ENCODE measurements at places on chromosomes 13 and 19. TPM values are rescaled to one million over a fixed set of nuclear protein-coding genes. Genes with fewer than 3 reads are reported as not detected.

DNA sequence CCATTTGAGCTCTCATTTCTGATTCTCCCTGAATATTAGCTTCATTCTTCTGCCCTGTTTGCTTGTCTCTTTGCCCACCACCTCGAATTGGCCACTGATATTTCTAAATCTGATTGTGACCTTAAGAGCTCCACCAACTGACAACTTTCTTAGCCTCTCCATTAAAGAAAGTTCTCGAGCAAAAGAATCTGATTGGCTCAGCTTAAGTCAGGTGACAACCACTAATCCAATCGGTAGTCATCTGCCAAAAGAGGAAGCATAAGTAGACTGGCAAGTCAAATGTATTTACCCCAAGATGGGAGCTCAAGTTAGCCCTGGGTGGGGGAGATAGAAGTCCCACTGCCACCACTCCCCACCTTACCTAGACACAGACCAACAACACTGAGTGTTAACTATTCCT is 41.5 kb downstream of the NOTCH3 start:
- DNase-seq: no peak

PCDH20 gene
- not detected for total RNA-seq

APC2 gene
- 0.44 TPM for total RNA-seq

GRCh38 chr19:9672893-9673292 is 2.0 kb downstream of the ZNF562 start:
- peak; percentile 1 for DNase-seq

GRCh38 chr19:17888260-17888659 is 16.5 kb downstream of the SLC5A5 start:
- DNase-seq: no peak

DNA sequence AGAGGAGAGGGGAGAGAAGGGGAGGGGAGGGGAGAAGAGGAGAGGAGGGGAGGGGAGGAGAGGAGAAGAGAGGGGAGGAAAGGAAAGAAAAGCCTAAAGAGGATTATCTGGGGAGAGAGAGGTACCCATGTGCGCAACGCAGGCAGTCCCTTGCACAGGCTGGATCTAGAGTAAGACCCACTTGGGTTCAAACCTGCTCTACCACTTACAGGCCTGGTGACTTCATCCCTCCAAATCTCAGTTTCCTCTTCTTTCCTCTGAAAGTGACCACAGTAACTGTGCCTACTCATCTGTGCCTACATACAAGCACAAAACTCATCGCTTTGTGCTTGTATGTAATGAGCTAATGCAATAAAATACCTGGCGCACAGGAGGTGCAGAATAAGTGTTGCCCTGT is 732 bp upstream of the MAP1S start:
- no peak for DNase-seq

- DNase-seq: no peak
These were observed 813.2 kb upstream of the GPC6 start for GRCh38 chr13:92413452-92413851.

DNA sequence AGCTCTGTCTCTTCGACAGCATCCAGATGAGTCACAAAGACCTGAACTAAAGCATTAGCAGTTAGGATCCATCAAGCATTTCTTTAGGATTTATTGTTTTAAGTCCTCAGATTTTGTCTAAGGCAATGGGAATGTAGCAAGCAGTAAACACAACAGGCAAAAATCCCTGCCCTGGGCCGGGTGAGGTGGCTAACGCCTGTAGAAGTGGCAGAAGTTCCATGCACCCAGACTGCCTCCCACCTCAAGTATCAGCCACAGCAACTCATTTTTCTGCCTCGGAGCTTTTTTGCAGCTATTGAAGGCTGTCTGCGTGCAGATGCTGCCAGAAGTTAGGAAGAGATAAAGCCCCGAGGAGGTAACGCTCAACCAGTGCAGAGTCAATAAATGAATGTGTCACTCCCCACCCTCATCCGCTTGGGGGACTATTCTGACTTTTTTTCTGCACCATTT is 47.1 kb upstream of the MRI1 start:
- DNase-seq: no peak

GRCh38 chr19:36686365-36687213 is 823 bp upstream of the ZNF567 start:
- DNase-seq: peak; percentile 28

SOX1 gene
- not detected for total RNA-seq

- no peak for DNase-seq
These were observed 255.3 kb downstream of the TEX29 start for GRCh38 chr13:111575719-111576118.

DNA sequence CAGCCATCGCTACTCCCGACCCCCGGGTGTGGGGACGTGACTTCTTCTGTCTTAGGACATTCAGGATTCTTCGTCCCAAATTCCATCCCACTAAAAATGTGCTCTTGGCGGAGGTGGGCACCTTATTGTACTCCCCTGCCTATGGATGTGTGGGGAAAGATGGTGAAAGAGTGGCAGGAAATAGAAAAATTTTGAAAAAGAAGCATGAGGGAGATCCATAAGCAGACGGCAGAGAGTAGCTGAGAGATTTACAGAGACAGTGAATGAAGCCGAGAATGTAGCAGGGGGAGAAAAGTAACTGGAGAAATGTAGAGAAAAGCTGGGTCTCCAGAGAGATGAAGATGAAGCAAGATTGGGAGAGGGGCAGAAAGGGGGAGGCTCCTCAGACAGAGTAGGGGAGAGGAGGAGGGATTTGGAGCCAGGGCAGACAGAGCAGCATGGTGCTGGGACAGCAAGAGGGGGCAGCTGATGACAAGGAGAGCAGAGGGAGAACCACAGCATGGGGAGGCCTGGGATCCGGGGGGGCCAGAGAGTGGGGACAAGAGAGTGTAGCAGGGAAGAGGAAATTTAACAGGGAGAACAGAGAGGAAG is 843 bp downstream of the ZNF610 start:
- no peak for DNase-seq
